Activated CD4-positive, alpha-beta T cell treated with anti-CD3 and anti-CD28 coated beads, Interleukin-2, amount 50 U/mL, for 24 hours (primary cell): ENCODE measurements at places on chromosomes 5 and 9.
A peak's percentile ranks its signal among the peaks of the same experiment; 100 is the strongest.

DNA sequence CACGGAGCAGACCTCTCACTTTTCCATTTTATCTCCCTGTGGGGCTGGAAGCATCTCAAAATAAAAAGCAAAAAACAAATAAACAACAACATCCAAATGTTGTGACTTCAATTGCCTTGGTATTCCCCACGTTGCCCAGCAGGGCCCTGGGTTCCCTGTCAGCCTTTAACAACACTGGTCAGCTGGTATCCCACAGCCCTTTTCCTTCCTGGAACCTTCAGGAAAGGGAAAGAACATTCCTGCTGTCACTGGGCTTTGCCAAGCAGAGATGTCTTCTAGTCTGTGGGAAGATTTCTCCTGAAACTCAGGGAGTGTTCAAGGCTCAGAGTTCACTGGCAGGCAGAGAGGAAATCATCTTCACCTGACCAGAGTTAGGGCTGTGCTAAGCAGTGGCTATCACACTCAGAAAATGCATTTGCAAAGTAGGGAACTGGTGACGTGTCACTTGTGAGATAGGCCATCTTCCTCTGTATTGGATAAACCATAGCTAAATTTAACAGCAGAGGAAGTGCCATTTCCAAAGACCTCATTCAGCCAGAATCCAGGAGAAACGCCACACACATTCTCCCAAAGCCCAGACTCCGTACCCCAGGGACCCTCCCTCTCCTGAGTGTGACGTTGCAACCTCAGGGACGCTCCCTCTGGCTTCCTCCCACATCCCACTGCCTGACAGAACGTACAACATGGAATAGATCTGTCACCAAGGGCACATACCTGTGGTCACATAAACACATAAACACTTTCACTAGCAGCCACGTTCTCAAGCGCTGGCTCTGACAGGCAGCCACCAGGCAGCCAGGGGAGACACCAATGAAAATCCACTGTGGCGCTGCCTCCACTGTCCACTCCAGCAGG, 274.0 kb upstream of the DAPK1 start:
- DNase-seq: no peak

DNA sequence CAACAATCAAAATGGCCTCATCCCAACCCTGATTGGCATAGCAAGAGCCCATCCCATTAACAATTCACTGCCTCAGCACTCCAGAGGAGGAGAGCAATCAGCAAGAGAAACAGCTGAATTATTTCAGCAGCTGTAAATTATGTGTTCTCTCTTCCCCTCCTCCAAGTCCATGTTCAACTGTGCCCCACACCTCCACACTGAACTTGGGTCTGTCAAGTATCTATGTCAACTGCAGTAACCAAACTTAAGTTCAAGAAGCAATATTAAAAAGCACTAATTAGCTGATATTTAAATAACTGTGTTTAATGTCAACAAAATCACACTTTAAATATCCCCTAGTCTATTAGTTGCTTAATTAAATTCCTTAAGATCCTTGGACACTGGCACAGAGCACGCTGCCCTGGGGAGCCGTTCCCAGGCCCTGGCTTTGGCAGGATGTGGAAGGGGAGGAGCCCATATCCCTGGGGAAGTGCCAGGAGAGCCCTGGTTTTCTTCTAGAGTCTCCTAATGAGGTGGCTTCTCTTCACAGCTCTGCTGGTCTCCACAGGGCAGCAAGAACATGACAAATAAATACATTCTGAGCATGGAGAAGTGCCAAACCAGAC, 50.6 kb downstream of the SIL1 start:
- DNase-seq: no peak

DNA sequence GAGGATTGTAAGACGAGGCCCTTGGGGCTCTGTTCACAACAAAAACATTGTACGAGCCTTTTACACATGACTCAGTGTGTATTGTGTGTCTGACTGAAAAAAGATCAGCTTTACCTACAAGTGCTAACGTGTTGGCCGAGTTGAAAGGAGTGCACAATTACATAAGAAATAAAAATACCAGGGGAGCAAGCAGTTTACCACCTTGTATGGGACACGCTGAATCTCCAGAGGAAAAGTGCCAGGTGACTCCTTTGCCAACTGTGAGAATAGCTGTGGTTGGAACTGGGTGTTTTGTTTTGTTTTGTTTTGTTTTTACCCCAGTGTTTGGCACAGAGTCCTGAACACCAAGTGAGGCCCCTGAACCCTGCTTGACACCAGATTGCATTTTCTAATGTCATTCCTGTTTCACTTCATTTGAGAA, 32.8 kb upstream of the ZSWIM6 start:
- DNase-seq: no peak

- peak; percentile 9 for DNase-seq
These were observed 17.6 kb downstream of the GM2A start for GRCh38 chr5:151270599-151270998.

- DNase-seq: no peak
These were observed at the start of gene IL11RA for GRCh38 chr9:34651876-34652601. IL11RA (plus strand) TSS chr9:34652185; CDS start chr9:34655218, 3,033 bp downstream.

DNA sequence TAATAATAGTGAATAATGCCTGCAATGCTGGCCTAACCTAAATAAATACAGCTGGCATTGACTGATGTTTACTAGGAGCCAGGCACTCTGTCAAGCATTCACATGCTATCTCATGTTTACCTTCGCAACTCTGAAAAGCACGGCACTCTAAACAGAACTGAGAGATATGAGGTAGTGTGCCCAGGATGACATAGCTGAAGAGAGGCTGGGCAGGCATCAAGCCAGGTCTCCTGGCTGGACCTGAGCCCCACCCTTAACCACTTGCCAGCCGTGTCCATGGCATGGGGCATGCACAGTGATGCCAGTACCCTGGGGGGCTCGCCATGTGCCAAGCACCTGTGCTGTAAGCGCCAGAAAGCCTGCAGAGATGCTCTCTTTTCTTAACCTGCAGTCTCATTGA, 119.4 kb upstream of the MVB12B start:
- DNase-seq: no peak

GRCh38 chr9:89873801-89874200, 269.0 kb downstream of the GADD45G start:
- DNase-seq: no peak

DNA sequence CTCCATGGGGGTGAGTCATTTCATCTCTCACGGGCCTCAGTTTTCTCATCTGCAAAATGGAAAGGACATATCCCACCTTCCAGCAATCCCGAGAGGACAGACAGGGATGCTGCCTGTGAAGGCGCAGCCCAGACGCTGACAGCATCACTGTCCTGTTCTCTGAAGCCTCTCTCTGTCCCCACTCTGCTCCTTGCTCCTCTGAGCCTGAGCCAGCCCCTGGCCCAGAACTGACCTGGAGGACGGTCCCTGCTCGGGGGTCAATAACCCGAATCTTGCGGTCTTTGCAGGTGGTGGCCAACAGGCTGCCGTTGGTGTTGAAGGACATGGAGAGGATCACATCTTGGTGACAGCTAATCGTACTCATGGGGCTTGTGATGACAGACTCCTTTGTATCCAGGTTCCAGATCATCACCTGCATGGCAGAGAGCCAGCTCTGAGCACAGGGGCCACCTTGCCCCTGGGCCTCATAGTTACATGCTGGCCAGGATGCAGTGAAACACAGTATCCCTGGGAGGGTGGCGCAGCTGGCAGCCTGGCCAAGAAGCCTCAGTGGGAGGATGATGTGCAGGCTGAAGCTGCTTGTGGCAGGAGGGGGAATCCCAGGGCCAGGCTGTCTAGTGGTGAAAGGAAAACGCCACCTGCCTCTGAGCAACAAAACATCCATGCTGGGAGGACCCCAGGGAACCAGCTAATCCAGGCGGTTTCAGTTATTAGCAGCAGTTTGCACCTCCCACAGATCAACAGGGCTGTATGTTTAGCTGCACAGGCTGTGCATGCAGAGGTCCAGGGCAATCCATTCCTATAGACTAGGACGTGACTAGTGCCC, 14.0 kb upstream of the TRIM14 start:
- no peak for DNase-seq

DNA sequence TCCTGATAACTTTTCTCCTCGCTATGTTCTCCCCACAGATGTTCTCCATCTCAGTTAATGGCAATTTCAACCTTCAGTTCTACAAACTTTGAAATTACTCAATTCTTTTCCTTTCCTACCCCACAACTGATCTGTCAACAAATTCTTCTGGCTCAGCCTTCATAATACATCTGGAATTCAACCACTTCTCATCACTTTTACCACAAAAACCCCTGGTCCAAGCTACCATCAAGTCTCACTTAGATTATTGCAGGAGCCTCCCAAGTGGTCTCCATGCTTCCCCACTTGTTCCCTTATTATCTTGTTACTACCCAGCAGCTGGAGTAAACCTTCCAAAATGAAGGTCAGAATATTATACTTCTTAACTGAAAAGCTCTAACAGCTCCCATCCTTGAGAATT, 110.1 kb downstream of the FBN2 start:
- no peak for DNase-seq

GRCh38 chr9:114016629-114017423, 61.3 kb downstream of the AMBP start:
- DNase-seq: no peak

- no peak for DNase-seq
These were observed 11.1 kb upstream of the CCDC187 start for GRCh38 chr9:136314944-136315343.
